PC-3 (cell line): ENCODE measurements at places on chromosomes 12 and 14.

GRCh38 chr14:68394764-68395143 lies 398.1 kb downstream of the ZFP36L1 start:
- no peak for DNase-seq

GRCh38 chr14:32201193-32201815 lies 541 bp upstream of the RNU6-7 start:
- DNase-seq, result peak; percentile 95

DNA sequence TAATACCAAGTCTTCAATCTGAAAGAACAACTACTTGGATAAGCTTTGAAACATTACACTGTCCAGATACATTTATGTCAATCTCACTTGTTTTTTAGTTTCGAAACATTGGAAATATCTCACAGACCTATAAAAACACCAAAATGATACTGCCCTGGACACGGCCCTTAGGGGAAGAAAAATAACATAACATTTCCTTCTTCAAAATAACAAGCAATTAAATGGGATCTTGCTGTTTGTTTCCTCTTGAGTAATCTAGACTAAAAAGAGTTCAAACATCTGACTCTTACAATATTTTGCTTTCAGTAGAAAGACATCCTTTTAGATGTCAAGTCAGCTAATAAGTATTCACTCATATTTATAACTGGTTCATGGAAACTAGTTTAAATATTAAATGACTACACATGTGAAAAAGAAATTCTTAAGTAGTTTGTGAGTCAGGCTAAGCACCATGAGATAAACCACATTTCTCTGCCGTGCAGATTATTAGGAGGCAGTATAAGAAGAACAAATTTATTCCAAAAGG lies 87.5 kb downstream of the EPS8 start:
- peak; percentile 35 for DNase-seq

DNA sequence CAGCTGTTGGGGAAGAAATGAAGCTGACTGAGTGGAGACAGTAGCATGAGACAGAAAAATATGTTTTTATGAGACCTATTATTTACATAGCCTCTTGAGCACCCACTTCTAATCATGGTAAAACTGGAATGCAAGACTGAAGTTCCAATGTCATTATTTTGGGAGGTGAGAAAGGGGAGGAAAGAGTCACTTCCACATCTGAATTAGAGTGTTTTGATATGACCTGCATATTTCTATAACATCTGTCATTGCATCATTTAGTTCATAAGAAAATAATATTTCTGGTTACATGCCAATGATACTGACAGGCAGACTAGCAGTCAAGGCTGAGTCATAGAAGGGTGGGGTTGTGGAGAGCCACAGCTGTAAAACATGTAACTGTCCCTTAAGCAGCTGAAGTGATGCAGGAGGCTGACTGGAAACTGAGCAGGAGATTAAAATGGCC lies 26.7 kb downstream of the NTN4 start:
- peak; percentile 96 for DNase-seq

- DNase-seq, result no peak
Measured at GRCh38 chr14:95497561-95498011, 18.9 kb downstream of the SYNE3 start.

GRCh38 chr14:77033622-77034589 lies 5.4 kb upstream of the IRF2BPL start:
- DNase-seq, result peak; percentile 99
